Colonic mucosa (tissue), 4 donors: ENCODE measurements at places on chromosomes 2 and 18. TPM values are rescaled to one million over a fixed set of nuclear protein-coding genes. Genes with fewer than 3 reads are reported as not detected.

Gene MEP1B
- total RNA-seq: 4.6 TPM

Gene VPS4B
- total RNA-seq: 127 TPM

Gene CCDC121
- total RNA-seq: 2.9 TPM

Gene MARCO
- total RNA-seq: 0.77 TPM

Gene EGR4
- total RNA-seq: not detected

Gene COLEC12
- 1.9 TPM for total RNA-seq

Gene PKDCC
- total RNA-seq: 125 TPM
